ENCODE measurements at places on chromosomes 5 and 9.
A peak's percentile ranks its signal among the peaks of the same experiment; 100 is the strongest.

- DNase-seq, result no peak
Measured at GRCh38 chr5:178986326-178986960, 8.7 kb downstream of the GRM6 start.

DNA sequence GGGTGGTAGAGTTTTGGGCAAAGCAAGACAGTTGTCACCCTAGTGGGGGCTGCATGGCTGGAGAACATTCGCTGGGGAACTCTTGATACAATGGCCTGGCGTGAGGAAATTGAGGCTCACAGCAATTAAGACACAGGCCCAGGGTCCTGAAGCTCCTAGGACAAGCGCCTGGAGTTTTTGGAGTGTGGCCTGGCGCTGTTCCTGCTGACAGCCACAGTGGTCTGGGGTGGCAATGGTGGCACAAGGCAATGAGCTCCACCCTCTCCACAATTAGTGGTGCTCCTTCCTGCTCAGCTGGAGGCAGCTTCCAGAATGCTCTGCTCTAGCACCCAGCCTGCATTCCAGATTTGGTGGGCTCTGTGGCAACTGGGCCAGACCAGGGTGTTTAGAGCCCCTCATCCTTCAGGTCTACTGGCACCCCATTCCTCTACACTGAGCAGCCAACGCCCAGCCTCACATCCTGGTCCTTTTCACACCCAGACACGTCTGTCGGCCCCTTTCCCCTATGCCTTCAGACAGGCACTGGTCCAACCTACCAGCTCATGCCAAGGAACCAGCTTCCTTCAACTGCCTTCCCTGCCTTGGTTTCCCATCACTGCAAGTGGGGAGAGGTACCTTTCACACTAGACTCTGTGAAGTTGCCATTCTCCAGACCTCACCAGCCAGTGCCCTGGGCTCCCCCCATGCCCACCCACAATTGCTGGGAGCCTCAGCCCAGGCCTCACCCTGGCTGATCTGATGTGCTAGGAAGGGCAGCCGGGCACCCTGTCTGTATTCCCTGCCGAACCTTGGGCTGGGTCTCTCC is 138.1 kb upstream of the COL5A1 start:
- no peak for DNase-seq

GRCh38 chr5:52043543-52043942 is 660.3 kb downstream of the ISL1 start:
- DNase-seq, result no peak

- no peak for DNase-seq
Measured at GRCh38 chr9:34405719-34406118, 29.0 kb upstream of the MYORG start.

- peak; percentile 54 for DNase-seq
Measured at GRCh38 chr5:157148734-157149615, 6.3 kb upstream of the MED7 start.

DNA sequence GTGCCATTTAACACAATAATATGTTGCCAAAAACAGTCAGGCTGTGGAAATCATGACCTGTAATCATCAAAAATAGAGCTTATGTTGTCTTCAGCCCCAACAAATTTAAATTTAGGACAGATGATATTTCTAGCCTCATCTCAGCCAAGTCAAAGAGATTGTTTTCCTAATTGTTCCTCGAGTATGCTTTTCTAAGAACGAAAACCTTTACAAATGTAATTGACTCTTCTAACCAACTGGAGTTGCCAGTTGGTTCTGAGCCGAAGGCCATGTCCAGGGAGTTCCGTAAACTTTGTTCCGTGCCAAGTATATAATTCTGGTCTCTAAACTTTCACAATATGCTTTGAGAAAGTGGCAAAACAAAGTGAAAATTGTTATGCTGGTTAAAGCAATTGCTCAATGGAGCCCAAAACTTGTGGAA is 160.8 kb downstream of the CEMIP2 start:
- DNase-seq, result no peak

- peak; percentile 55 for DNase-seq
Measured at GRCh38 chr9:7976167-7976755, 176.7 kb upstream of the DMAC1 start.

- no peak for DNase-seq
Measured at GRCh38 chr9:91403665-91404543, 19.7 kb downstream of the NFIL3 start.

GRCh38 chr9:113624721-113625120 is 161.2 kb downstream of the RGS3 start:
- DNase-seq, result no peak

DNA sequence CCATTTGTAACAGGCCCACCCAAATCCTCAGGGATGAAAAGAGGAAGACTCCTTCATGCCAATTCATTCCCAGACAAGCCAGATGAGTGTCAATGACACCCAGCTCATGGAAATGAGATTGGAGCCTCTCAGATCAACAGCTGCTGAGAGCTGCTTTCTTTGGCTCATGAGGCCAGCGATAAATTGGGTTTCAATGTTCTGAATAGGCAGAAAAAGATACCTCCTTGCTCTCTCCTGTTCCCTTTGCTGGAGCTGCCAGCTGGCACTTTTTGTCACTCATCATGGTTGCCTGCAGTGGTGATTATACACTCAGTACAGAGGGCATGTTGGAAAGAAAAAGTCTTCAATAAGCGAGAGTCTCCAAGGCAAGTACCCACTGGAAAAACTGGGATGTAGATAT is 47.1 kb downstream of the SH3RF2 start:
- DNase-seq, result no peak

DNA sequence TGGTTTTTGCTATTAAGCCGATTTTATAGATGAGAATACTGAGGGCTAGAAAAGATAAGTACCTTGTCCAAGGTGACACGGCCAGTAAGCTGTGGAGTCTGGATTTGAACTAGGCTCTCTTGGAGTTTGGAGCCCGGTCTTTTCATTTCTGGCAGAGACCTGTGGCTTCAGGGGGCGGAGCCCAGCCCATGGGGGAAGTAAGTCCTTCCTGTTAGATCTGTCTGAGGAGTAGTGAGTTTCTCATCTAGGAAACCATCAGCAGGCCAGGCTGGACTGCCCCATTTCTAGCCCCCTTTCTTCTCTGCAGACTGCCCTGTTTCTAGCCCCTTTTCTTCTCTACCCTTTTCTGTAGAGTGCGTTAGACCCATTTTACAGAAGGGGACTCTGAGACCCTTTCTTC is 521 bp upstream of the PTGS1 start:
- no peak for DNase-seq

DNA sequence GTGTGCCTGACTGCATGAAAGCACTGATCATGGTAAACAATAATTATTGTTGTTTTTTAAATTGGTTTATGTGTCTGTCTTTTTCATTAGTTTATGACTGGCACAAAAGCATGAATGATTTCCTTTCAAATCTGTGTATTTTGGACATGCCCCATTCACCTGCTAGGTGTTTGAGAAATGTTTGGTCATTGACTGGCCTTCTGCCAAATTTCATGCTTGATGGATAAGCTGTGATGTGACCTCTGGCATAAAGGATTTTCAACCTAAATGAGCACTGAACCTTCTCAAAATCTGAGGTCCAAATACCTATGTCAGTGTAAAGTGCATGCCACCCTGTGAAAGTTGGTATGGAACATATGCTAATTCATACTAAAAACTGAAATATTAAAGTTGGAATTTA is 204.5 kb downstream of the BRINP1 start:
- DNase-seq, result no peak

GRCh38 chr5:53092242-53092641 is 17.3 kb downstream of the MOCS2 start:
- no peak for DNase-seq

DNA sequence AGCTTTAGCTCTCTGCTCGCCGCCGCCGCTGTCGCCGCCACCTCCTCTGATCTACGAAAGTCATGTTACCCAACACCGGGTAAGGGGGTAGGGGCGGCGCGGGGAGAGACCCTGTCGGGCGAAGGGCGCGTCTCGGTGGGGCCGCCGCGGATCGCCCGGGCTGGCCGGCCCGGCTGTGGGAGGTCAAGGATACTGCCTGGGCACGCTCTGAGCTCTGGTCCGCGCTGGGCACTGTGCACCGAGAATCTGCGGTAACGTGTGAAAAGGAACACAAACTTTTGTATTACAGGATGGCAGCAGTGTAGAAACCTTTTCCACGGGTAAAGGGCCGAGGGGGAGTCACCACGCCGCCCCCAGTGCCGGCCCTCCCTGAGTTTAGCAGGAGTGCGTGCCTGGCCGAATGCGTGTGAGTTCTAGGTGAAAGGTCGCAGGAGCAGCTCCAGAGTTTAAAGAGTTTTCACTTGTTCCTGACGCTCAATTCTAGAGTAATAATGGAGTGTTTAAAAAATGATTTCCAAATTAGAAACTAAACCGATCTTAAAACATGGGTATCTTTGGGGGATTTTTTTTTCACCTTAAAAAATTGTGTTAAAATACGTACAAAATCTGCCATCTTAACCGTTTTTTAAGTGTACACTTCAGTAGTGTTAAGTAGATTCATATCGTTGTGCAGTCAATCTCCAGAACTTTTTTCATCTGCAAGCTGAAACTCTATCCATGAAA is at the start of gene HSDL2:
TSS of gene HSDL2 (plus strand) at position 7 of the 723 bp plus-strand sequence. CDS start at position 63, 56 bp downstream.
- no peak for DNase-seq

DNA sequence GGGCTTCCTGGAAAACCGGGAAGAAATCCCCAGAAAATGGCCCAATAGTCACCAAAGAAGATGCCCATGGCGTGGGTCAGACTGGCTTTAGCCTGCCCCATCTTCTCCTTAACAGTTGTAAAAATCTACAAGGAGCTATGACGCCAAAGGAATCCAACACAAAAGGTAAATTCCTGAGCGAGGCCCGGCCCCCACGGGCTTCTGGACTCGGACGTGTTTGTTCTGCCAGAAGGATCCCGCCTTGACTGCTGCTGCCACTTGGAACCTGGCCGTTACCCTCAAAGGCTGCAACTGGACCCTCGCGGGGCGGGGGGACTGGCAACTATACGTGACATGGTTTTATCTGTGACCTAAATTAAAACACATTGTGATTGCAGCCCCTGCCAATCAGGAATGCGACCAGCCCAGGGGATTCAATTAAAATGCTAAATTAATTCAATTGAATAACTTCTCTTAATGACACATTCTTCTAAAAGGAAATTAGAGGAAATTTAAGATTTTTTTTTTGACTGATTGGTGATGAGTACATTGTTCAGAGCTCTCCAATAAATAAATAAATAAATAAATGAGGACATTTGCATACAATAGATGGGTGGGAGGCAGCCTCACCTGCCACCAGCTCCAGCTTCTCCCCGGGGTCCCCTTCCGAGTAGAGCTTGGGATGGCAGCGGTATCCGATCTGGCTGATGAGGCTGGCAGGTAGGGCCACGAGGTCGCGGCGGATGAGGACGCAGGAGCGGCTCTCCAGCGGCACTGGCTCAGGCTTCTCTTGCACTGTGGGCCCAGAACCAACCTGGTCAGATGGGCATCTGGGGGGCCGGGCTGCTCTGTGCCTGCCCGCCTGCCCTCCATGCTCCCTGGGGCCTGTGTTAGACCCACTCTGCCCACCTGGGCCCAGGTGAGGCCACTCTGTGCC is 54.7 kb upstream of the UBAC1 start:
- no peak for DNase-seq

GRCh38 chr5:122062205-122062604 is 15.9 kb downstream of the LOX start:
- DNase-seq, result no peak

- DNase-seq, result no peak
Measured at GRCh38 chr9:75128535-75128934, 40.2 kb downstream of the OSTF1 start.

GRCh38 chr9:116355153-116355921 is 201.7 kb downstream of the PAPPA start:
- no peak for DNase-seq

- DNase-seq, result no peak
Measured at GRCh38 chr9:133203506-133204075, 5.5 kb downstream of the OBP2B start.

- no peak for DNase-seq
Measured at GRCh38 chr9:115213818-115214334, 95.9 kb upstream of the TNC start.

All from NK-92 treated with Interleukin-12 subunit alpha and Interleukin-12 subunit beta, amount 100 ng/mL, for 24 hours (cell line).